ENCODE measurements at places on chromosomes 6 and 20. TPM values are rescaled to one million over a fixed set of nuclear protein-coding genes. Genes with fewer than 3 reads are reported as not detected.

- DNase-seq = no peak
Measured at GRCh38 chr6:108574457-108575141, 13.9 kb downstream of the FOXO3 start.

DNA sequence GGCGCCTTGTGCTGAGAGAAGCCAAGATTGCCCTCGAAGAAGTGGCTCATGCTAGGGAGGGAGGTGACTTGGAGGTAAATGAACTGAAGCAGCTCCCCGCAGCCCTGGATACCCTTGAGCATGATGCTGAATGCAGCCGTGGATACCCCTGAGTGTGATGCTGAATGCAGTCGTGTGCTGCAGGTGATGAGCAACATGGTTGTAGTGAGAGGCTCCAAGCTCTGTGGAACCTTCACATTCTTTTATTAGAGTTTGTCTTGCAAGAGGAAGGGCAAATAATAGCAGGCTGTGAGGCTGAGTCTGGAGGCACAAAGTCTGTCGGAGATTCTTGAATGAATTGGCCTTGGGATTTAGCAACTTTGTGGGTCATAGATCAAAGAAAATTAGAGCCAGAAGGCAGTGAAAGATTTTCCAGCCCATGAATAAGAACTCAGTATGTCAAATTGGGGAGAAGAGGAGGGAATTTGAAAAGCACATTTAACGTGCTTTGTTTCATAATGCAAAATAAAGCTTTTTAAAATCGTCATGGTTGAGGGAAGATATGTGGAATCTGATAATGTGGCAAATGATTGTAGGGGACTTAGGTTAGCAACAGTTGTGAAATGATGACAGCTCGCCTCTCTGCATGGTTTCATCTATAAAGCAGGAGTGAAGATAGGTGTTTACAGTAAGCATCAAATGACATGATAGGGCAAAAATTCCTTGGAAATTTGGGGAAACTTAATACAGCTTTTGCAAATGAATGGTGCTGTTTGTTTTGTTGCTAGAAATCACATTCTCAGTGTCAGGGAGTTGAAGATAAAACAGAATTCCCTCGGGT is 120.1 kb upstream of the TIAM2 start:
- no peak for DNase-seq

GRCh38 chr6:125679128-125679527 is 70.3 kb upstream of the HEY2 start:
- DNase-seq = no peak

The CFAP61 gene
- 0.33 TPM for total RNA-seq

The SCRT2 gene
- not detected for total RNA-seq

The NKX2-2 gene
- not detected for total RNA-seq

Measured in breast epithelium (tissue), 4 donors.